Activated naive CD4-positive, alpha-beta T cell treated with anti-CD3 and anti-CD28 coated beads, Interleukin-2, amount 50 U/mL, for 72 hours (primary cell): ENCODE measurements at places on chromosomes 11 and 22.

GRCh38 chr11:16814410-16815046 is 76.1 kb downstream of the C11orf58 start:
- DNase-seq = no peak

GRCh38 chr11:61702701-61703312 is 22.6 kb downstream of the DAGLA start:
- no peak for DNase-seq

DNA sequence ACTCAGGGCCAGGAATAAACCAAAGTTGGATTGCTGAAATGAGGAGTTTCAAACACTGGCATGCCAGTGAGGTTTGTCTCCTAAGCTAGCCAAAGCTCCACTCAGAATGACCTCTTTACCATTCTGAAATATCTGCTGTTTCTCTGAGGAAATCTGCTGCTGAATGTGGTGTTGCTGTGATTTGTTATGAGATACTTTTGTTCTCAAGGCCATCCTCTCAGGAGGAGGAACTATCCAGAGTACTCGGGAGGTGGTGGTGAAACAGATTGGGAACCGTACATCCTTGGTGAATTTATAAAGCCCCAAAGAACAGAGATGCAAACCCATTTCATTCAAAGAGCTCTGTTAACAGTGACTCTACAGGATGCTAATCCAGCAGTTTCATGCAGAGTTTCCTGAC is 50.5 kb downstream of the BDNF start:
- DNase-seq = no peak

GRCh38 chr11:62680825-62681240 is 2.0 kb upstream of the UBXN1 start:
- no peak for DNase-seq

GRCh38 chr11:33898957-33899356 is 7.1 kb upstream of the LMO2 start:
- DNase-seq = no peak

GRCh38 chr11:27619763-27620335 is 80.4 kb downstream of the BDNF start:
- no peak for DNase-seq

- no peak for DNase-seq
Measured at GRCh38 chr22:43854121-43854785, 8.1 kb downstream of the SULT4A1 start.

DNA sequence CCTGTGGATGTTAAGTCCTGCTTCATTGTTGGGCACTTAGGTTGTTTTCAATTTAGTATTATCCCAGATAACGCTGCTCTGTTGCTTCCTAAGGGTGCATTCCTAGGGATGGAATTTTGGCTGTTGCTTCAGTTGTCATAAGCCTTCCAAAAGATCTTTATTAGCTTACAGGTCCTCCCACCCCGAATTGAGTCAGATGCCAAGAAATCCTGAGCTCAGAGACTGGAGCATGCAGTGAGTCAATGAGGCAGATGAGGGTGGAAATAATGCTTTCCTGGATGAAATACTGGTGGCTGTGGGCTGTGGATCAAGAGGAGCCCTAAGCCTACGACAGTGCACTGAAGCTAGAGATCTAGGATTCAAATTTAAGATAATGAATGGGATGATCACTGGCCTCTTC is 10.7 kb upstream of the IL18BP start:
- no peak for DNase-seq

- DNase-seq = no peak
Measured at GRCh38 chr11:13283636-13284035, 6.0 kb downstream of the BMAL1 start.

- DNase-seq = no peak
Measured at GRCh38 chr22:44821741-44822475, 69.5 kb downstream of the ARHGAP8 start.

GRCh38 chr11:34921156-34921555 is 4.7 kb downstream of the PDHX start:
- DNase-seq = no peak

DNA sequence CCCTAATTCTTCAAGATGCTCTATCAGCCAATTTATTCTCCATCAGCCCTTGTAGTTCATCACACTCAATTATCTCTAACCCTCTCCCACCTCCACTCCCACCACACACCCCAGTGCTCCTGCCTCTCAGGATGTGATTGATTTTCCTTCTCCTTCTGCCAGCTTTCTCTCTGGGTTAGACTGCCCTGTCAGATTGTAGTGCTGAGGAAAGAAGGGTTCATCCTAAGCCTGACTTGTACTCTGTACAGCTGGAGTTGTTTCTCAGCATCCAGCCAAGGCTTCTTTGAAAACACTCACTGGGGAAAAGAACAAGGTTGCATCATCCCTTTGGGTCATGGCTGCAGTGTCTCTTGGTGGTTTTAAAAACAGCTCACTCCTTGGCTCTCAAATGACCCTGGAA is 61.2 kb downstream of the CECR2 start:
- DNase-seq = no peak

DNA sequence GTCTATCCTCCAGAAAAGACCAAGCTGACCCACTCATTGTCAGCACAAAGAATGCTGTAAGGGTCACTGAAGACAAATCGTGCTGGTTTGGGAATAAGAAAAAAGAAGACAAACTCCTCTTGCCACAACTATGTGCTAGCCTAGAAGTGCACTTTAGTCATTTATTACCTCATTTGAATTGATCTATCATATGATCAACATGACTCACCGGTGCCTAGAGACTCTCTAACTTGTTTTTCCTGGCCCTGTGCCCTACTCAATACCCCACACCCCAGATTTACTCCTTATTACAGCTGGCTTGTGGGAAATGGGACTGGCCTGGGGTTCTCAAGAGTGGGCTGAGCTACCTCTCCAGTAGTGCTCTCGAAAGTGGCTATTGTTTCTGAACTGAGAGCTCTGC is 35.9 kb upstream of the HORMAD2 start:
- no peak for DNase-seq

DNA sequence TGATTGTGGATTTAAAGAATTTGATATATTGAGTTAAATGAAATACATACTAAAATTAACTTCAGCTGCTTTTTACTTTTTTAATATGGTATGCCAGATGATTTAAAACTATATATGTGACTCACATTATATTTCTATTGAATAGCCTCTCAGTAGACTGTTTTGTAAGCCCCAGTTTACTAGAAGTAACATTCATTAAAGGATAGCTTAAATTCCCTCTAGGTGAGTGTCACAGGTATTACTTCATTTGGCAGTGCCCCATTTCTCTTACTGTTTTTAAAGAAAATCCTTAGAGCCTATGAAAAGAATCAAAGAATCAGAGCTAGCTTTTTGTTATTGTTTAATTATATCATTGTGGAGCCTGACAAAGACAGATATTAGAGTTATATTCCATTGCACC is 48.6 kb downstream of the ZC3H12C start:
- DNase-seq = no peak

- no peak for DNase-seq
Measured at GRCh38 chr11:72132646-72133045, 2.9 kb upstream of the FOLR3 start.

GRCh38 chr11:10627291-10627690 is 58.8 kb upstream of the LYVE1 start:
- DNase-seq = no peak

DNA sequence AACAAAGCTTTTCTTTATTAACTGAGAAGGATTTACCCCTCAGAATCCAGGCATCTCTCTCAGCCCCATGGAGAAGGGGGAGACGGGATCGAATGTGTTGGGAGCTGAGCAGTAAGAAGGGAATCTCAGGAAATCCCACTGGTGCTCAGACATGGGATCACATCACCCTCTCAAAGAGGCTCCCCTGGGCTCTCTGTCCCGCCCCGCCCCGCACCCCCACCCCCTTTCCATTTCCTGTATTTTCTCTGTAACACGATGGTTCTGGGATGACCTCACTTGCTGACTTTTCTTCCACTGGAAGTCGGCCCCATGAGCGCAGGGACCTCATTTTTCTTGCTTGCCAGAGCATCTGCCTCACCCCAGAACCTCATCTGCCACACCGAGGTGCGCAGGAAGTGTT is 100.0 kb downstream of the RPS6KA4 start:
- no peak for DNase-seq

DNA sequence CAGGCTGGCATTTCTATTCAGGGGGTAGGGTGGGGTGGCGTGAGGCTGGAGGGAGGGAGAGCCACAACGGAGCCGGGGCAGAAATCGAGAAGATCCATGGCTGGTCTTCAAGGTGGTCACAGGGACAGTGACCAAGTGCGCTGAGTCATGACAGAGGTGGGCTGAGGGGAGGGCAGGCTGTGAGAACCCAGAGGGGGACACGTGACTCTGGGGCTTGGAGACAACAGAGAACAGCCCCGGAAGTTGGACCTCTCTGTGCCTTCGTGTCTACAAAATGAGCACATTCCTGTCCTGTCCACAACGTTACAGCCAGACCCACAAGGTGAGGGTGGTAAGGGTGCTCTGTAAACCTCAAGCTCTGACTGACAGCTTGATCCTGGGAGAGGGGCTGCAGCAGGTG is 35.1 kb upstream of the ARFGAP3 start:
- no peak for DNase-seq

DNA sequence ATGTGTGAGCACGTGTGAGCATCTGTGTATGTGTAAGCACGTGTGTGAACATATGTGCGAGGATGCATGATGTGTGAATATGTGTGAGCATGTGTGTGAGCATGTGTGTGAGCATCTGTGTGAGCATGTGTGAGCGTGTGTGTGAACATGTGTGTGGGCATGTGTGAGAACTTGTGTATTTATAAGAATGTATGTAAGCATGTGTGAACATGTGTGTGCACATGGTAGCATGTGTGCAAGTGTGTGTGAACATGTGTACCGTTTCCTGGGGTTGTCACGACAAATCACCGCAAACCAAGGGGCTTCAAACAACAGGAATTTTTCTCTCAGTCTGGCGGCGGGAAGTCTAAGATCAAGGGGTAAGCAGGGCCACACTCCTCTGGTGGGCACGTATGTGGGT is 238.3 kb downstream of the CTTN start:
- DNase-seq = no peak

DNA sequence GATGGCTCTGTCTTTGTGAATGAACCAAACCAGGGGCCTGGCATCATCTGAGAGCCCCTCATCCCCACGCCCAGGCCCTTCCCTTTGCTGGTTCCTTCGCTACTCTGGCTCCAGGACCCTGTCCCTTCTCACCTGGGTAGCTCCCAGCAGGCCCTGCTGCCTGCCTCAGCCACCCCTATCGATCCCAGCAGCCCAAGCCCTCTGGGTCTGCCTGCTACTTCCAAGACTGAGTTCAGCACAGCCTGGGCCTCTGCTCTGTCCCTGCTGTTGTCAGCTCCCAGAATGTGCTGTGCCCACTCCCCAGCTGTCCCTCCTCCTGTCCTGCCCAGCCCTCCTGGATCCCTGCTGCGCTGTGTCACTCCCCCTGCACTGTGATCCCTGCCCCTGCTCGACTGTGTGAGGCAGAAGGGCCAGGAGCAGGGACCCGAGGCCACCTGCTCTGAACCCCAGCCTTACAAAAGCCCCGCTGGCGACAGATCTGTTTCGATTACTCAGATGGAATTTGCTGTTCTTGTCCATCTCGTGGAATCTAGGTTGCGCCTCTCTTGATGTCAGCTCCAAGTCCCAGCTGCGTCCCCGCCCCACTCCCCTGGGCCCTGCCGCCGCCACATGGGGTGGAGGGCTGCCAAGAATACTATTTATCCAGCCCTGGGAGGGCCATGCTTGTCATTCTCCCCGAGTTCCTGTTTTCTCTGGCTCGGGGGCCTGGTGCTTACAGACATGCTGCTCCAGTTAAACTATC is 13.0 kb downstream of the MRPL21 start:
- DNase-seq = no peak

- no peak for DNase-seq
Measured at GRCh38 chr11:130449996-130450769, 1.7 kb downstream of the ADAMTS15 start.

GRCh38 chr22:44609400-44609988 is 92.5 kb upstream of the PRR5 start:
- DNase-seq = no peak

DNA sequence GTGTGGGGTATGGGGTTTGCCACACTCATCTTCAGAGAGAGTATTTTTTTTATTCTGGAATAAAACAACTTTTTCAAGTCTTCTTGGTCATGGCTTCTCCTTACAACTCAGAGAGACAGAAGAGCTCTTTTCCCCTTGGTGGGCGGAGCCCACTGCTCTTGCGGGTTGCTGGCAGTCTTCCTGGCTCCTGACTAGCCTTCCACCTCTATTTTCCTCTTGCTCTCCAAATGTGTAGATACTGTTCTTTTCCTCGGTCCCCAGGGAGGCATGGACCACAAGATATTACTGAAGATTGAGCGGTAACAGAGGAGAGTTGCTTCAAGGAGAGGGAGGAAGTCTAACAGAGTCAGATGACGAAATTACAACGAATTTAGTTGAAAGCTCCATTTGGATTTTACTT is 210.6 kb downstream of the NTM start:
- DNase-seq = no peak

- DNase-seq = no peak
Measured at GRCh38 chr11:106553304-106553703, 465.0 kb downstream of the GUCY1A2 start.

DNA sequence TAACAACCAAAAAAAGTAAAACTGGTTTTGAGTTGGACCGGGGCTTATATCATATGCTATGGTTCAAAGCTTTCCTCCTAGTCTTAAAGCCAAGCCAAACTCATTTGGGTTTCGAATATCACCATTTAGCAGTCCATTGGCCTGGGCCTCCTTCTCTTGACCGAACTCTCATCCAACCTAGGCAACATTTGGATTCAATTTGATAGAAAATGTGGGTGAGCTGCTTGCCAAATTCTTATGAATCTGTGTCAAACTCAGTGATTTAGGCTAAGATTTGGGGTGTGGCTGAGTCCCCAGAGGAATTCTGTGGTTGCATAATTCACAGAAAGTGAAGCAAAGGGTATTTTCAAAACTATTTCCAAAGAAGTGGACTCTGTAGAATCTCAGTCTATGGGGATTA is 83.7 kb downstream of the BLID start:
- no peak for DNase-seq

- no peak for DNase-seq
Measured at GRCh38 chr11:76073724-76074123, 132.6 kb downstream of the WNT11 start.

GRCh38 chr11:134938212-134938611 is 526.2 kb upstream of the B3GAT1 start:
- no peak for DNase-seq

DNA sequence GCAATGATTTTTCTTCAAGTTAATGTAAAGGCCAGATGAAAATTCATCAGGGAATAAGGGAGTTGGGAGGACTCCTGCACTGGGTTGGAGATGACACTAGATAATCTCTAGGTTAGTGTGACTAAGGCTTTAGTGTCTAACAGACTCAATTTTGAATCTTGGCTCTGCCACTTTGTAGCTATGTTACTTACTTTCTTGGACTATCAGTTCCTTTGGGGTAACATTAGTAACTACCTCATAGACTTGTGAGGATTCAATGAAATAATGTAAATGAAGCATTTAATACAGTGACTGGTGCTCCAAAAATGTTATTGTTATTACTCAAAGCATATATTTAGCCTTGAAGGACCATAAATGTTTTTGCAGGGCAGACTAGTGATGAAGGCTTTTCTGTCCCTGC is 9.6 kb upstream of the CCDC89 start:
- DNase-seq = no peak
